Stimulated activated CD4-positive, alpha-beta T cell treated with anti-CD3 and anti-CD28 coated beads, Interleukin-4, amount 100 ng/mL, for 24 hours (primary cell): ENCODE measurements at places on chromosomes 11 and 22.

GRCh38 chr22:30208631-30209603, 37.6 kb downstream of the LIF start:
- DNase-seq: no peak

DNA sequence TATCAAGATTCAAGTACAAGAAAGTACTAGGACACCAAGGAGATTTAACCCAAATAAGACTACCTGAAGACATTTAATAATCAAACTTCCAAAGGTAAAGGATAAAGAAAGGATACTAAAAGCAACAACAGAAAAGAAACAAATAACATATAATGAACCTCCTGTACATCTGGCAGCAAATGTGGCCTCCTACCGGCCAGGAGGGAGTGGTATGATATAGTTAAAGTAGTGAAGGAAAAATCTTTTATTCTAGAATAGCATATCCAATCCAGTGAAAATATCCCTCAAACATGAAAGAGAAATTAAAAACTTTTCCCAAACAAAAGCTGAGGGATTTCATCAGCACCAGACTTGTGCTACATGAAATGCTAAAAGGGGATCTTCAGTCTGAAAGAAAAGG, 104.7 kb upstream of the GUCY1A2 start:
- DNase-seq: no peak

DNA sequence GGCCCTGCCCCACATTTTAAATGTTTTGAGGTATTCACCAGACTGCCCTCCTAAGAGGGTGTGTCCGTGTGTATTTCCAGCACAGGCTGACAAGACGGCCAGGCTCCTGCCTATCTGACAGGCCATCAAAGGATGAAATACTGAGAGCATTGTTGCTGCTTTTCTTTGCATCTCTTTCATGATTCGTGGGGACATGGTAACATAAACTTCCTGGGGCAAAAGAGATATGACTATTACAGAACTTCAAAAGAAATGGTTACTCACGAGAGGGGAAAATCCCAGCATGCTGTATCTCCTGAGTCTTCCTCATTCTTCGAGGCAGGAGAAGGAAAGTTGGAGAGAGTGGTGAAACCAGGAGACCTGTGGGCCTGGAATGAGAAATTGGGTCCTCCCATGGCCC, 10.3 kb upstream of the BIK start:
- no peak for DNase-seq

GRCh38 chr11:72084076-72084475, 3.4 kb downstream of the LRRC51 start:
- DNase-seq: no peak

GRCh38 chr22:24582056-24582814, 10.6 kb downstream of the LRRC75B start:
- DNase-seq: no peak

DNA sequence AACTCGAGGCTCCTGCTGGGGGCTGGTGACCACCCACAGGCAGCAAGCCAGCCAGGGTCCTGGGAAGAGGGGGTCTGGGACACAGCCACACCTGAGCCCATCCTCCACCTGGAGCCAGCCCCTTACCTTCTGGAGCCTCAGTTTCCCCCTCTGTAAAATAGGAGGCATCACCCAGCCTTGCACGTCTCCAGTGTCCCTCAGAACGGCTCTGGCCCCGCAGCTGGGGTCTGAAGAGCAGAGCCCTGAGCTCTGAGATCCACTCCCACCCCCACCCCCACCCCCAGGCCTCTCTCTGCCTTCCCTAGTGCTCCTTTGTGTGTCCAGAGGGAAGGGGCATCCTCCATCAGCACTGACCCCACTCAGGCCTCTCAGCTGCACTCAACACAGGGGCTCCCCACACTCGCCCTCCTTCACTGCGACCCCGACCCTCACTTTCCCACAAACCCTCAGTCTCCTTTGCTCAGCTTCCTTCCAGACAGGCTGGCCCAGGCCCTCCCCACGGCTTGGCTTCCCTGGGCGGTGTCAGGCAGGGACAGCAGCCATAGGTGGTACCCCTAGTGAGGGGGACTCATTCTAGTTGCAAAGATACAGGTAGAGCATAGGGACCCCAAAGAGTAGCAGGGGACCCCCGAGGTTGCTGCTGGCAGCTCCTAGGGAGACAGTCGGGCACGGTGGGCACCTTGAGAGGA, 33.3 kb upstream of the KCNQ1OT1 start:
- no peak for DNase-seq

DNA sequence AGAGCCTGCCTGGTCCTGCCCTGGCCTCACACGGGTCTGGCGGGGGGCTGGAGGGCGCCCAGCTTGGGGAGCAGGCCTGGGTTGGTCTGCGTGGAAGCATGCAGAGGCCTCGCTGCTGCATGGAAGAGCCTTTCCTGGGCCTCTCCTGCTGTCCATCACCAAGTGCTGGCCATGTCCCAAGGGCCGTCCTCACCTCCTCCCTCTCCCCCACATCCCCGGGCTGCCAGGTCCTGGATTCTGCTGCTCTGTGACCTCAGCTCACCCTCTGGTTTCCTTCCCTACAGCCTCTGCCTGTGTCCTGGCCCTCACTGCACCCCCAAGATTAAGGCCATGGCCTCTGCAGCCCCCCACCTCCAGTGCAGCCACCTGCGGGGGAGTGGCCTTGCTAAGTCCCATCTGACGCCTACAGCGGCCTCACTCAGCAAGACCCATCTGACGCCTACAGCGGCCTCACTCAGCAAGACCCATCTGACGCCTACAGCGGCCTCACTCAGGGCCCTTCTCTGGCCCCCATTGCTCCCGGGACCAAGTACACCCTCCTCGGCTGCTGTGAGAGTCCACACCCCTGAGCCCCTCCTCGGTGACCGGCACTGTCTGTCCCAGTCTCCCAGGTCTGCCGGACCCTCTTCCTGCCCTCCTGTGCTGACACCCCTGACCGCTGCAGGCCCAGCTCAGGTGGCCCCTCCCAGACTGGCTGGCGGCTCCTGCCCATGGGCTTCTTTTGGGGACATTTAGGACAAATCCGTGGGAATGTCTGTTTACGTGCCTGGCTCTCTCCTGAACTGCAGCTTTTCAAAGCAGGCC, 119.5 kb upstream of the B3GAT1 start:
- no peak for DNase-seq

DNA sequence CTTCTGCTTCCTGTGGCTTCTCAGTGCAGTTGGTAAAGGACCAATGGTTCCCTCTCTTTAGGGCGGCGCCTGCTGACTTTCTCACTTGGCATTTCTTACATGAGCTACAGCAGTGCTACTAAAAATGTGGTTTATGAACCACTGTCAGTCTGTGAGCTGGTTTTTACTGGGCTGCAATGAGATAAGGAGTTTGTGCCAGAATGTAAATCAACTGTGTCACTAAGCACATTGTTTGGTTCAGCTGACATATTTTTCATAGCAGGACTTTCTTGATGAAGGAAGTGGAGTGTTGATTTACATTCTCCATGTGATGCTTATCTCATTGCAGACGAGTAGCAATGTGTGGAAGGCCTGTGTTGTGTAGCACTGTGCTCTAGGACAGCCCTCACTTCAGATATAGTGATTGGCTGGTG, 463.3 kb downstream of the SOX6 start:
- DNase-seq: no peak

DNA sequence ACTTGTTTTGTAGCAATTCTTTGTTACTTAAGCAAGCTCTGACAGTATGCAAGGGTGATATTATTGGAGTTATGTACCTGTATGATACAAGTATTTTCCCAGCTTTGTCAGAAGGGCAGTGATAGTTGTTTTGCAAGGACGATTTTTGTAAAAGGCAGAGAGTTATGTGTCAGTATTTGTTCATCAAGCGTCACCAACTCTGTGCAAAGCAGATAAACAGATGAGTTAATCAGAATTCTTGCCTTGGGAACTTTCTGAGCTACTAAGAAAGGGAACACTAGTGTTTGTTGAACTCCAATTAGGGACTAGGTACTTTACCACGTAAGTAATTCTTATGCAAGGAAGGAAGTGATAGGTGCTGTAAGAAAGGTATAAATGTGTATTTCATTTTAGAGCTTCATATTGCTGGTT, 1.4 kb downstream of the USP47 start:
- DNase-seq: no peak

- no peak for DNase-seq
Observed at GRCh38 chr11:29159552-29160465, 857.0 kb downstream of the KCNA4 start.
